ENCODE measurements at places on chromosomes 4 and X.

- DNase-seq: no peak
Observed at GRCh38 chrX:10450229-10450958, 170.0 kb downstream of the MID1 start.

GRCh38 chr4:151192556-151193235 lies 84.3 kb upstream of the PRSS48 start:
- DNase-seq: no peak

- no peak for DNase-seq
Observed at GRCh38 chr4:129429581-129430320, 333.8 kb downstream of the C4orf33 start.

DNA sequence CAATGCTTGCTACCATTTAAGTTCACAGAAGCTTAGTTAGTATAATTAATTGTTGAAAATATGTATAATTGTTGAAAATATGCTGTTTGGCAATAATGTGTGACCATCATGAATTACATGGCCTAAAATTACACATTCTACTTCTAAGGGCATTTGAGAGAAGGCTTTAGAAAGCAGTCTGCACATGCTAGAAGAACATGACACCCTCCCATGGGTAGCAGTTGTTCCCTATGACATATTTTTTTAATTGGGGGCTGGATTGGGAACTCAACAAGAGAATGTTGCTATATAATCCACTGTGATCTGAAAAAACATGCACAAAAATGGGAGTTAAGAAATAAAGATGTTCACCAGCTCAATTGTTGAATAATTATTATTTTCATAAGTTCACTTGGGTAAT lies 331.4 kb downstream of the ARHGAP24 start:
- no peak for DNase-seq
